ENCODE measurements at places on chromosomes 7 and 10.

DNA sequence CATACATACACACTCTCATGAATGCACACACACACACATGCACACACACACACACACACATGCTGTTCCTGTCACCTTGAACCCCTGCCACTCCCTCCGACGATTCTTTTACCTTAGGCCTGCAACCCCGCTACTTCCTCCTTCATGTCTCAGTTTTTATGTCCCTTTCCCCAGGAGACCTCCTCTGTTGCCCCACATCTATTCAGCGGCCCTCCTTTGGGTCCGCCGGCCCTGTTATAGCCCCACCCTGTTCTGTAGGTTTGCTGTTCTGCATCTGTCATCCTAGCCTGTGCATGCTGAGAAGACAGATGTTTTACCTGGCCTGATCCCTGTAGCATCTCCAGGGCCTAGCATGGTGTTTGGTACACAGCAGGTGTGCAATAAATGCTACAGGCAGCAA is 161.6 kb upstream of the PCBD1 start:
- no peak for DNase-seq

DNA sequence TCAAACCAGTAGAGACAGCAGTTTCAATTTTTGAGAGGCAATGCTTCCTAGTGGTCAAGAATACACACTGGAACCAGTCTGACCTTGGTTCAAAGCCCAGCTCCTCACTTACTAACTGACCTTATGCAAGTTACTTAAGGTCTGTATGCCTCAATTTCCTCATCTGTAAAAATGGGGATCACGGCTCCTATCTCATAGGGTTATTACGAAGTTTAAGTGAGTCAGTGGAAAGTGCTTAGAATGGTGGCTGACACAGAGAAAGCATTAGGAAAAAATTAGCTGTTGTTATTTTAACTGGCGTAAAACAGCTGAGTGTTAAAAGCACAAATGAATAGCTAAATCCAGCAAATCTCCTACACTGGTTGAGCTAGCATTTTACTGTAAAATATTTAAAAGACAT is 162.4 kb upstream of the LAMB4 start:
- DNase-seq = no peak

GRCh38 chr10:119318411-119319160 is 111.2 kb downstream of the GRK5 start:
- no peak for DNase-seq

- DNase-seq = no peak
Measured at GRCh38 chr10:44307691-44308090, 77.2 kb downstream of the CXCL12 start.

GRCh38 chr10:52533986-52534385 is 219.9 kb downstream of the DKK1 start:
- no peak for DNase-seq
